ENCODE measurements at places on chromosomes 1 and 21.

GRCh38 chr1:5651473-5651872, 340.8 kb downstream of the NPHP4 start:
- DNase-seq = no peak

DNA sequence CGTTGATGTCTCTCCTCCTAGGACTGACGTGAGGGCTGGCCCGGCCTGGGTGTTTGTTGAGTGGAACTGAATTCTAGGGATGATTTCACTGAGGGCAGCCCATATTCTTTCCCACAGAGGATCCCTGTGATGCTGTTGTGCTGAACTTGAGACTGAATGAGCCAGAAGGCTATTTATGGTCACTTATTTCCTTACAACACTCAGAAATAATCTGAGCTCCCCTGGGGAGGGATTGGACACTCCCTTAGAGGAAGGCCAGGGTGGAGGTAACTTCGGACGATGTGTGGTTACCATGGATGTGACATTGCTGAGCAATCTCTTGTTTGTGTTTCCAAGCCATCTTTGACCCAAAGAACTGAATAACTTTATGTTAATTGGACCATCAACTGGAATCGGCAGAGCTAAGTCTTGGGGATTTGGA, 5.1 kb upstream of the TMCO4 start:
- no peak for DNase-seq

DNA sequence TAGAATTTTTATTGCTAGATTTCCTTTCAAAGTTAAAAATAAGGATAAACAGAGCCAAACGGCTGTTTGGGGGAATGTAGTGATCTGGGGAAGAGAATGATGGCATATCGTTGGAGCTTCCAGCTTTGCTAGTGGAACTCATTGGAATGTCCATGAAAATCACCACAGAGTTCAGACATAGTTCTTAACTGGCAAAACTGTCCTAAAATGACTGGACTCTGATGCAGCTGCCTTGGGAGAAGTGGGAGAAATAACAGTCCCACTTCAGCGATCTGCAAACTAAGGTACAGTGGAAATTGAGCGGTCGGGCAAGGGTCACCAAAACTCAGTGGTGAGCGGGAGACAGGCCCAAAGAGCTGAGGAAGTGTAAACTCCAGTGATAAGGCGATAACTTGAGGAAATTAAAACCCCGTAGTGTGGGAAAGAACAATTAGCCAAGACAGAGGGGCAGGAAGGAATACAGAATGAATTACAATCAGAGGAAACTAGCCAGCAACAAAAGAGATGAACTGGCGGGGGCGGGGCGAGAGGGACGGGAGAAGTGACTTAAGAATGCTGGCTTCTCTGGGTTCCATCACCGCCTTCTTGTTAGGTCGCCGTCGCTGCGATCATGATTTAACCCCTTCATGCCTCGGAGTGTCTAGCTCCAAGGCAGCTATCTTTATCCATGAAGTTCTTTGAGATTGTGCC, 89.8 kb upstream of the ARHGAP29 start:
- DNase-seq = no peak

GRCh38 chr1:204623894-204624361, 61.6 kb downstream of the LRRN2 start:
- no peak for DNase-seq

GRCh38 chr1:218380125-218380977, 35.2 kb downstream of the TGFB2 start:
- peak; percentile 27 for DNase-seq
